ENCODE measurements at places on chromosomes 5 and 9. TPM values are rescaled to one million over a fixed set of nuclear protein-coding genes. Genes with fewer than 3 reads are reported as not detected.

PCDHGB3 gene
- total RNA-seq: 3.1 TPM

DROSHA gene
- 67.3 TPM for total RNA-seq

PPP2R2B gene
- total RNA-seq: 4.7 TPM

SPINK7 gene
- not detected for total RNA-seq

FAM153A gene
- not detected for total RNA-seq

FAM169A gene
- 0.52 TPM for total RNA-seq

PCDHGA9 gene
- total RNA-seq: 4.7 TPM

BNC2 gene
- 10.4 TPM for total RNA-seq

All from skeletal muscle tissue (tissue), 5 donors.